ENCODE measurements at places on chromosomes 4 and X.

DNA sequence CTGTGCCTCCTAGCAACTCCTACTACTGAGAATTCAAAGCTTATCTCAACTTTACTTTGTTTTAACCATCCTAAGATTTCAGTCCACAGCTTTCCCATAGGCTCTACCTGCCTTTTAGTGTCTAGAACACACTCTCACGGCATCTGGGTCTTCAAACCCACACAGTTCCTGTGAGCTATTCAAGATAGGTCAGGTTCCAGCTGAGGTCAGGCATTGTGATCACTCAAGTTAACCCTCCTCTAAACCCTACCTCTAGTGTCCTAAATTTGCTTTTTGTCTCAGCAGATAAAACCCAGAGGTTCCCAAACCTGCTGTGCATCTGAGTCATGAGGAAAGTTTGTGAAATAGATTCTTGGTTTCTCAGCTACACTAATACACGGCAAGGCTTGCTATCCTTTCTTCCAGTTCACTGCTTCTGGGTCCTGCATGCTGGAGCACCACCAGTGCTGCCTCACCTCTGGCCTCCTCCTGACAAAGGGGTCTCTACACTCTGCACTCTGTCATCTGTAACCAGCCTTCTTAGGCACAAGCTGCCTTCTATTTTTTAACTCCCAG is 324.6 kb upstream of the MAGEB2 start:
- no peak for DNase-seq

DNA sequence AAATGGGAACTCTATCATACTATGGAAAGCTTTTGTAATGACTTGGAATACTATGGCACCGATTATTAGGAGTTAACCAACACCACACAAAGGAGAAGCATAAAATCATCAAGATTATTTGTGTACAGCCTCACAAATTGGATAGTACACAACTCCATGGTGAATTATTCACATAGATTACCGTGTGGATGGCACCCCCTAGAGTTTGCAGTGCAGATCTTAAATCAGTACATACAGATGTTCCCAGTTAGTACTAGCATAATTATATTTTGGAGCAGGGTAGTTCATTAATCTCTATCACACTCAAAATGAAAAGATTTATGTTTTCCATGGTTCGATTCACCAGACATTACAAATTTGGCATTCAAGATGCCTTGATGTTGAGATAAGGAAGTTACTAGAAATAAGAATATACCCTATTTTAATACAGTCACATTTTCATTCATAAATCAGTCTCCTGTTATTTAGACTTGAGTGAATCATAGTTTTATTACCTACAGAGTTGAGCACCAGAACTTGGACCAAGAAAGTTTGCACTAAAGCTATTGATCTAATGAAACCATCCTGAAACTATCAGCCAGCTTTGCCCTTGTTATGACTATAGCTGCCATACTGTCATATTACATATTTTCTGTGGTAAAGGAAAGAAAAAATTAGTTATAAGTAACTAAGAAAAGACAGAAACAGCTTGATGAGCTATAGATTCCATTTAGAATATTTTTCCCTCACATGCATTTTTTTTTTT is 531.8 kb downstream of the GLUD2 start:
- peak; percentile 18 for DNase-seq

DNA sequence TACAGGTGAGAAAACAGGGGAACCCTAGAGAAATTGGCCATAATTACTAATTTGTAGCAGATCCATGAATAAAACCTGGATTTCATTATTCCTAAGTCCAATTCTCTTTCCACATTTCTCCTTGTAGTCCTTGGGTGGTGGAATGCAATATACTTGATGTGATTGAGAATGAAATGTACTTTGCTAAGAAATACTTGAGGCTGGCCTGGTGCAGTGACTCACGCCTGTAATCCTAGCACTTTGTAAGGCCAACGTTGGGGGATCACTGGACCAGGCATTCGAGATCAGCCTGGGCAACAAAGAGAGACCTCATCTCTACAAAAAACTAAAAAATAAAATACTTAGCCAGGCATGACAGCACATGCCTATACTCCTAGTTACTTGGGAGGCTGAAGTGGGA is 15.9 kb downstream of the TMEM184C start:
- no peak for DNase-seq

DNA sequence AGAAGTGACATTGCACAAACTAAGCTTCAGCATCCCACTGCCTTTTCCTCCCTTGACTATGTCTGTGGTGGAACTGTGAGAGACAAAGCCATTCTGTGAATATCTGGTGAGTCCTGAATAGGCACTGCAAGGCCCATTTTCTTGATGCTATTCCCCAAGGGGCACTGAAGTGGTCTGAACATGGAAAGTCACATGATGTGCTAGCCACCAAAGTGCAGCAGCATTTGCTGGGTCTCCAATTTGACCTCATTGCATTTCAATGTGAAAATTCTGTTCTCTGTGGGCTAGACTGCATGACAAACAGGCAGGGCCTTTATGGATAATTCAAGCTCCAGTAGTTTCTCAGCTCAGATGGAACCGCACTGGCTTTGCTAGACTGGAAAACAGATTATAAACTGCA is 627.4 kb upstream of the BOD1L1 start:
- DNase-seq, result no peak

- peak; percentile 86 for DNase-seq
Measured at GRCh38 chrX:16839852-16840460, 30.2 kb downstream of the RBBP7 start.
